ENCODE measurements at places on chromosomes 5 and 9. TPM values are rescaled to one million over a fixed set of nuclear protein-coding genes. Genes with fewer than 3 reads are reported as not detected.

DNA sequence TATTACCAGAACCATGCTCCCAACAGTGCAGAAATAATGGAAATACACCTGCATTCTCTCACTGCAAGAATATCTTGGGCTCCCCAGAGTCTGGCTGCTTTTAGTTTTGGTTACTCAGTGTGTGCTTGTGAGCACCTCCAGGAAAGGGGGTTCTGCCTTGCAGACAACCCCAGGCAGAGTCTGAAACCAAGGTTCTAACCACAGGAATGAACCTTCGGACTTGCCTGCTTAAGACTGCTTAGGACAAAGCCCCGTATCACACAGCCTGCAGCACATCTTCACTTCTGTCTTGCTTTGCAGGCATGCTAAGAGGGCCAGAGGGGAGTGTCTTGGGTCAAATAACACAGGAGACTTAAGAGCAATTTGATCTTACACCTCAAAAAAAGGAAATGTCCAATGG is 94.8 kb upstream of the SPATA31C2 start:
- DNase-seq: no peak

GRCh38 chr5:26519245-26519644 is 519.1 kb downstream of the CDH9 start:
- DNase-seq: no peak

DNA sequence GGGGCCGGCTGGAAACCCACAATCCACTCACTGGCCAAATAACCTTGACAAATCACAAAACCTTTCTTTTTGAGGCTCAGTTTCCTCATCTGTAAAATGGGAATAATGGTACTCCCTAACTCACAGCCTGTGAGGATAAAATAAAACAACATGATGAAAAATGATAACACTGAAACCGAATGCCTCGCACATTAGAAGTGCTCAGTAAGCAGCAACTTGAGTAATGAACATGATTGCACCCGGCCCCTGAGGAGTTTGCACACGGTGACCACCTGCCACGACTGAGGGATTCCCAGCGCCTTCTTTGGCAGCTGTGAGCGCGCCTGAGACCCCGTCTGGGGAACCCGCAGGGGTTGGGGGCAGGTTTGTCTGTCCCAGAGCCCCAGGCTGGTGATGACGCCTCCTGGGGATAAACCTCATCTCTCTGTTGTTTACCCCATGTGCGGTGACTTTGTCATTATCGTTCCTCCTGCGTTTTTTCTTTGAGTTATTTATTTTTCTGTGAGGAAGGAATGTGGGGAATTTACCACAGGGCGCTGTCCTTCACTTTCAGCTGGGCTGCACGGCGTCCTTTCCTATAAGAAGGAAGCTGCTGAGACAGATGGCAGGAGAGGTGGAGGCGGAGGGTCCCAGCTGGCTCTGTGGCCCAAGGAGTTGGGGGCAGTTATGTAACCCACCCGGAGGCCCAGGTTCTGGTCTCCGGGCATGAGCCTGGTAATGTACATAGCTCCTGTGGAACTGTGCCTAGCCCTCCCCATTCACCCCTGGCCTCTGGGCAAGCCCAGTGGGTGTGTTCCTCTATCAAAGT is 3.0 kb upstream of the SYNPO start:
- DNase-seq: no peak

GRCh38 chr5:78808818-78809217 is 160.2 kb upstream of the LHFPL2 start:
- DNase-seq: no peak

DNA sequence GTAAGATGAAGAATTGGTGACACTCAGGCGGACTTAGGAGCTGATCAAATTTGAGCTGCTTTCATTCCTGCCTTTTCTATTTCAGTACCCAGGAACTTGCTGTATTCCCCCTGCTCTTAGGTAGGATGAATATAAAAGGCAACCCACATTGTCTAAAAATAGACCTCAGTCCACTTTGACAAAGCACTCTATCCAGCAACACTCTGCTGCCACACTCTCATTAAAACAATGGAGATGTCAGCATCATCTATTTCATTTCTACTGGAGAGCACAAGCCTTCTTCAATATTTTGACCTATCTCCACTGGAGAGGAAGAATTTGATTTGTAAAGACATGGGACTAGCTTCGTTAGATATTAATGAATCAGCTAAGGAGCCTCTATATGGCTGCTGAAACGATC is 468.4 kb downstream of the PTPRD start:
- no peak for DNase-seq

DNA sequence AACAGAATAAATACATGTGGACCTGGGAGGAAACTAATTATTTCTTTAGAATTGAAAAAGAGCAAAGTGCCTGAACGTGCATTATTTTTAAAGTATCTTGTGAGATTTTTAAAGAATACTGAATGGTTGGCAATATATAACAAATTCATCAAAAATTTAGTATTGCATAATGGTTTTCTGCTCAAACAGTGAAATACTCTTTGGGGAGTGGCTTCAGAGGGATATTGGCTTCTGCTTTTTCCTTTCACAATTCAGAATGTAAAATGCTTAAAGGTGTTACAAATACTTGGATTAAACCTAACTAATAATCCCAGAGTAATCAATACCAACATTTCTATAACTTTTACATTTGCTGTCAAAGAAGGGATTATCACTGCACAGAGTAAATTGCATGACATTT is 379.3 kb upstream of the CHD1 start:
- DNase-seq: no peak

GRCh38 chr5:111769541-111769940 is 12.5 kb upstream of the NREP start:
- no peak for DNase-seq

- DNase-seq: no peak
These were observed 466.6 kb upstream of the DAB2 start for GRCh38 chr5:39891376-39891775.

DNA sequence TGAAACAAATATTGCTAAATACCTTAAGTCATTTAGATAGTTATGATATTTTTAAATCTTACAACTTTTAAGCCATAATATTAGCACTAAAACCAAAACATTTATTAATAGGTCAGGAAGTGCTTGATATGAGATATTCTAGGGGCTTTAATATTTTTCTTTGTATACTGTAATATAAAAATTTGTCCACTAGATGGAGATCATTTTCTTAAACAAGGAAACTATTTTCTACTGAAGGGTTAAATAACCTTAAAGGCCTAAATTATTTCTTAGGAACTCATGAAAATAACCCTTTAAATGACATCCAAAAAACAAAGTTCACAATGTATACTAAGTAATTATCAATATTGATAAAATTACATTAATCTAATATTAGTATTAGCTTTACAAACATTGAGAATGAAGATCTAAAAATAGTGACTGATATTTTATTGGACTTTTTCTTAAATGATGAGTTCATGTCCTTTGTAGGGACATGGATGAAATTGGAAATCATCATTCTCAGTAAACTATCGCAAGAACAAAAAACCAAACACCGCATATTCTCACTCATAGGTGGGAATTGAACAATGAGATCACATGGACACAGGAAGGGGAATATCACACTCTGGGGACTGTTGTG is 635.7 kb downstream of the RAB3C start:
- no peak for DNase-seq

DNA sequence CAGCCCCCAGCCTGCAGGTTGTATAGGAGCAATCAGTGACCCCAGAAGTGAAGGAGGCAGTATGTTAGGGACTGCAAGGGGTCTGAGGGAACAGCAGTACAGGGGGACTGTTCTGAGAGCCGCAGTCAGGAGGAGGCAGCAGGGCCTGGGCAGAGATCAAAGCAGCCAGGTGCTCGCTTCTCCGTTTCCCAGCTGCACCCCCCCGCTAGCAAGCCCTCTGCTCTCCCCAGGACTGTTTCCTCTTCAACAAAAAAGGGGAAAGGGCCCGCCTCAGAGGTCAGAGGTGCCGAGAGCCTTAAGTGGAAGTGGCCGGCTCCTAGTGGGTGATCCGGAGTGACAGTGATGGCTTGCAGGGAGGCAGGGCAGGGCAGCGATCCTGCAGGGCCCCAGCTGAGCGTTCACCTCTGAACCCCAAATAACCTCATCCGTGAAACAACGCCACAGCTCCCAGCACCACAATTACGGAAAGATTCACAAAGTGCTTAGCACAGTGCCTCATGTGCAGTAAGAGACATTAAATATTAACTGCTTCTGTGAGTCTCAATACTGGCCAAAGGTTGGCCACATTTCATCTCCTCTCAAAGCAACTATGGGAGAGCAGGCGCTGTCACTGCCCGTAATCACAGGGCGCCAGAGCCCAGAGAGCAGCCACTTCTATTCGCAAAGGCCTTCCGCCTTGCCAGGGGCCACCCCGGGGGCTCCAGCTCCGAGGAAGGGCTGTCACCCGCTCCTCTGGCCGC is 8.0 kb downstream of the CLPTM1L start:
- DNase-seq: no peak

DNA sequence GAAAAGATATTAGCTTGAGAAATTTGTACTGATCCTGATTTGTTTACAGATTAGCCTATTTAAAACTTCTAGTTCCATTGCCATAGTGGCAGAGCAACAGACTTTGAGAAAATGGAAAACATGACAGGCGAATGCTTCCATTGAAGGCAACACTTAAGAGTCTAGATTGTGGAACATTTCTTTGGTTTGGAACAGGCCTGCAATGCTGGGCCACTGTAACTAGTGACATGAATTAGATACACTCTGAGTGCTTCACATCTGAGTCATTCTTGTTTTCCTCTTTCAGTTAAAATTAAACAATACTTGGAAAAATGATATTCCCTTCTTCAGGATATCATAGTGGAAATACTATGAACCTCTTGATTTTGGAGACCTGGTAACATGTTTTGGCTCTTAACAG is 453.6 kb upstream of the TUSC1 start:
- DNase-seq: no peak

DNA sequence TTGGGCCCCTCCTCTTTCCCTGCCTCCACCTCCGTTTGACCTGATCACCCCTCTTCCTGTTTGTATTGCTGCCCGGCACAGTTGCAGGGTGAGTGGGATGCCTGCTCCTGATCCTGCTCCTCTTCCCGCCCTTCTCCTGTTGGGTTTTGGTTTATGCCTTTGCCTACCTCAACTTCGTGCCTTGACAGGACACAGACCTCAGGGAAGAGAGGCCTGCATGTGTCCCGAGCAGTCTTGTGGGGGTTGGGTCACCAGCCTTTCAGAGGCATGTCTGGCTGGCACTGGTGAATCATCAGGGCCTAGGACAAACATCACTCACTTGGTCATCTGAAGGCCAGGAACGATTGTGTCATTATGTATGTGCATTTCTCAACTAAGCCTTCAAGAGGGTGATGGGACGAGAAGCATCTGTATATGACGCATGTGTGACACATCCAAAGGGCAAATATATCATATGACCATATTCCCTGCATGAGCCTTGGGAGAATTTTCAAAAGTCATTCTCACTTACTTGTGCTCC is 56.9 kb downstream of the NPR3 start:
- no peak for DNase-seq

DNA sequence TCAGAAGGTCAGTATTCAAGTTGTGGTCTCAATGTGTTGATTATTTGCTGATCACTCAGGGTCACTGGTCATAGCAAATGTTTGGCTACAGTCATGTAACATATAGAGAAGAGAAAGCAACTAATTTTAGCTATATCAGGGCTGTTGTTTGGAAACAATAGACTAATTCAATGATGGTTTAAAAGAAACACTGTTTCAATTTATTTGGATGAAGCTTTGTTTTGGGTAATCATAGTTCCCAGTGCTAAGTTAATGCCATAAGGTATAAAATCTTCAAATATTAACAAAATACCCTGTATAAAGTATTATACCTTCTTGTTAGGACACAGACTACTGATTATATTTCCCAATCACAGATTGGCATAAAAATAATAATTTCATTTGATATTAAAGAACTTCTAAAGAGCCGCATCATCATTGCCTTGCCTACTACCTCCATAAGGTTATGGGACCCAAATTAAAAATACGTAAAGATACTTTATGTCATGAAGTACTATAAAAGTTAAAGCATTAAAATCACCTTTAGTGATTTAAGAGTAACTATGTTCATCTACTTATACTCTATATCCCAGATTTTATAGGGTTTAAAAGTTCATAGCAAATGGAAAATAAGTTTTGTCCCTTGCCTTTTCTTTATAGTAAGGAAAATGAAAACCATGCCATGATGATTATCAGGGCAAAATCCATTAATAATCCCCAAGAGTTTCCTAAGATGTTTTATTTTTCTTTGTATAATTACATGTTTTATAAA is 6.0 kb downstream of the NR3C1 start:
- DNase-seq: no peak

GRCh38 chr9:87550253-87550954 is 52.7 kb downstream of the DAPK1 start:
- no peak for DNase-seq

- DNase-seq: no peak
These were observed 6.5 kb downstream of the UNC5A start for GRCh38 chr5:176816791-176817347.

- DNase-seq: no peak
These were observed 10.6 kb upstream of the P4HA2 start for GRCh38 chr5:132238169-132238744.

- DNase-seq: no peak
These were observed 95.0 kb upstream of the ACTBL2 start for GRCh38 chr5:57577432-57578175.

GRCh38 chr9:259405-260404 is 45.0 kb downstream of the DOCK8 start:
- no peak for DNase-seq

DNA sequence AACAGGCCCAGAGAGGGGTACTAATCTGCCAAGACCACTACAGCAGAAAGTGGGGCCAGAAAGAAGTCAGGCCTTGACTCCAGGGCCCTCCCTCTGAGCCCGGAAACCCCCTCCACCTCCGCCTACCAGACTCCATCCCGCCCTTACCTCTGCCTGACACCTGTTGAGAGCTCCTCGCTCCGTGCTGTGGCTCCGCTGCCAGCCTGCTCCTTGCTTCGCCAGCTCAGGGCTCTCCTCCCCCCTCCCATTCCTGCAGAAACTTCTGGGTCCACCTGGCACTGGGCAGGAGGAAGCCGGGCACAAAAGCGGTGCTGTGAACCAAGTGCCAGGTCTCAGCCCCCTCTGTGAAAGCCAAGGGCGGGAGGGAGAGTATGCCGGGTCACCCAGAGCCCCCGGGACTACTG is 6.4 kb upstream of the ST6GALNAC6 start:
- no peak for DNase-seq

DNA sequence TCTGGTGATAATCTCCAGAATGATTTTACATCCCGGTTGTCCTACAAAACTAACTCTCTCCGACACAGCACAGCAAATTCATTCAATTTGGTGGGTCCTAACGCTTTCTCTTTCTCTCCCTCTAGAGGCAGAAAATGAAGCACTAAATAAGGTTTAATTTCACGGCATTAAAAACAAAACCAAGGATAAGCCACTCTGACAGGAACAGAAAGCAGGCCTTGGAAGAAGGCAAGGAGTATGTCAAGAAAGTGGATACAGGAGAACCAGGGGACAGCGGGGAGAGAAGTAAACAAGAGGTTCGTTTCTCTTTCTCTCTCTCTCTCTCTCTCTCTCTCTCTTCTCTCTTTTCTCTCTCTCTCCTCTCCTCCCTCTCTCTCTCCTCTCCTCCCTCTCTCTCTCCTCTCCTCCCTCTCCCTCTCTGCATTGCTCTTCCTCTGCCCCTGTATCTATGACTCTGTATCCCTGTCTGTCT is 49.8 kb downstream of the EBF1 start:
- peak; percentile 73 for DNase-seq

- DNase-seq: no peak
These were observed 37.5 kb downstream of the MAMDC2 start for GRCh38 chr9:70081120-70081495.

F2RL2 gene
- polyA plus RNA-seq: 1.1 TPM

SCGB3A2 gene
- polyA plus RNA-seq: not detected

CTXN3 gene
- 0.06 TPM for polyA plus RNA-seq

SHISAL2B gene
- polyA plus RNA-seq: not detected

PTTG1 gene
- polyA plus RNA-seq: 6.5 TPM

MRPL41 gene
- polyA plus RNA-seq: 74.9 TPM

SLC6A18 gene
- not detected for polyA plus RNA-seq

OR1J4 gene
- not detected for polyA plus RNA-seq
